ENCODE measurements at places on chromosomes 4 and X.

DNA sequence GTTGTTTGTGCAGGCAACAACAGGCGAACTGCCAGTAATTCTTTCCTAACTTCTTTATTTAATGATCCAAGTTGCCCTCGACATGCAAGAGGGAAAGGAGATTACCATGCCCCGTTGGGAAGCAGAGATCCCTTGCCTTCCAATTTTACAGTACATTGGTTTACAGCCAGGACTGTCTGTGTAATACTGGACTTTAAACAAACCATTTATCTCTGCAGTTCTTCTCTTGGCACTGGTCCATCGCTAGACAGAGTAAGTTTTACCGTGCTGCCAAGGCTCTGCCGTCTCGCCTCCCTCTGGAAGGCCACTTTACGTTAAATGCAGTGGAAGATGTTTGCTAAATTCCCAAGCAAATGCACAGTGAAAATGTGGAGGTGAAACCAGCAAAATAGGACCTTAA, 660.3 kb upstream of the PRKX start:
- H3K27ac ChIP-seq, result no peak overlapping the region
- H3K36me3 ChIP-seq, result no peaks in the 10 kb centered on the region
- no peak overlapping the region for H3K4me3 ChIP-seq

DNA sequence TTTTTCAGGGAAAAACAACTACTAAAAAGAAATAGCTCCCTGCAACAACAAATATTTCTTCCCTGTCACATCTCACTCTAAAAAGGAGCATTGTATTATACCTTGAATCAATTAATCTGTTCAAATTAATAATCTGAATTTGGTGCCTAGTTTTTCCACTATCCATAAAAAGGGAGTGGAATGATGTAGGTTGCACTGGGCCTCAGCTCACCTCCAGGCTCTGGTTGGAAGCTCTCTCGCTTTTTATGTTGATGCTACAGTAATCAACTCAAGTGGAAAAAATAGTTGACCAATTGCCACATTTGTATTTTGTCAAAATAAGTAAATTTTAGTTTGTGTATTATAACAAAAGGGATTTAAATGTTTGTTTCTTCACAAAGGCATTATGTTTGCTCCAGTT, 126.1 kb downstream of the MAD2L1 start:
- H3K36me3 ChIP-seq, result no peaks in the 10 kb centered on the region
- no peaks in the 10 kb centered on the region for H3K27me3 ChIP-seq

DNA sequence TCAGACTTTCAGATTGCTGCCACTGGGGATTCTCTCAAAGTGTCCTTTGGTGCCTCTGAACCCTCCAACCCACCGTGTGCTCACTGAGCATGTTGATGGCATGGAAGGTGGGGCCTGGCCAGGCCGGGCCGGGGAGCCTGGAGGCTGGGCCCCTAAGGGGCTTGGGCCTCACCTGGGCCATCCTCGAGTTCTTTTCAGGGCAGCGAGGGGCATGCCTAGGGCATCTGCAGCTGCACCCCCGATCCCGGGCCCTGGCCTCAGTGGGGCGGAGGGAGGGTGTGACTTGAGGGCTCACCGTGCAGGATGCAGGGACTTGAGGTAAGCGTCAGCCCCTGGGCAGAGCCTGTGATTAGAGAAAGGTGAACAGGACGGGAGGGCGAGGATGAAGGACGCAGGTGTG, 1.6 kb upstream of the SH3TC1 start:
- no peak overlapping the region for H3K27ac ChIP-seq
- no peak overlapping the region for H3K4me3 ChIP-seq
- DNase-seq, result no peak
- no peaks in the 10 kb centered on the region for H3K27me3 ChIP-seq

GRCh38 chr4:37603070-37603468, 83.1 kb downstream of the RELL1 start:
- H3K27me3 ChIP-seq, result no peaks in the 10 kb centered on the region
- peaks cover 8% of the 10 kb centered on the region for H3K4me1 ChIP-seq
- H3K36me3 ChIP-seq, result no peaks in the 10 kb centered on the region
- H3K27ac ChIP-seq, result no peak overlapping the region
- no peak overlapping the region for H3K4me3 ChIP-seq
- peak; percentile 83 for DNase-seq

DNA sequence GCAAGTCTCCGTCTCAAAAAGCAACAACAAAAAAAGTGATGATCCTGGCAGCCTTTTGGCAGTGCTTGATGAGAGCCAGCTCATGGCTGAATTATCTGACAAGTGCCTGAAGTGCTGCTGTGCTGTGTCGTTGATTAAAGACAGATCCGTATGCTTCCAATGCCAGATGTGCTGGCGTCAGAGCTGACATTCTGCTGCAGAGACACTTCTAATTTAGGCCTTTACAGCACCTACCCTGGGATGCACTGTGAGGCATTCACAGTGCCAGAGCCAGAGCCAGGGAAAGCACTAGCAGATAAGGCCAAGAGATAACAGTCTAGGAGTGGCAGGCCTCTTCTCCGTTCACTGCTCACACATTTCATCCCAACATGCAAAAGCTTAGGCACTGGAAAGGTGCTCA, 995.5 kb downstream of the RAB28 start:
- H3K4me1 ChIP-seq, result no peaks in the 10 kb centered on the region
- no peaks in the 10 kb centered on the region for H3K27me3 ChIP-seq
- DNase-seq, result no peak
- H3K36me3 ChIP-seq, result no peaks in the 10 kb centered on the region

GRCh38 chrX:74458736-74459135, 37.4 kb downstream of the SLC16A2 start:
- H3K4me1 ChIP-seq, result no peaks in the 10 kb centered on the region
- no peaks in the 10 kb centered on the region for H3K27me3 ChIP-seq
- DNase-seq, result no peak

DNA sequence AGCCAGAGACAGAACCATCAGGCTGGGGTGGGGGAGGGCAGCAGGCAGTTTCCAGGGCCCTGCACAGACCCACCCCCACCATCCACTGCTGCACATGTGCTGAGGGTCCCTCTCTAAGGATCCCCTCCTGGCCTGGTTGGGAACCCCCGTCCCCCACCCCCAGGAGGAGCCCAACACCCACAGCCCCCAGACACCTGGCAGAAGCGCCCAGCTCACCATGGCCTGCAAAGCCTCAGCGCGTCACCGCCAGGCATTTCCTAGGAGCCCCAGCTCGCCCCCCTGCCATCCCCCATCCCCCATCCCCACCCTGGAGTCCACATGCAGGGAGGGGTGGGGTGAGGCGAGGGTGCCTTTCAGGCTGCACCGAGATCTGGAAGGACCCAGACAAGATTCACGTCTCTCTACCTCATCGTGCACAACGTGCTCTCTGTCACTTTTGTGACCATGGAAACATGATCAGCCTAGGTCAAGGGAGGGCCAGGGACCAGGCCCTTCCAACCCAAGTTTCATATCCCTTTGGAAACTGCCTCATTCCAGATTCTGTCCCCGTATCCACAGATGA, 9.3 kb downstream of the MXD4 start:
- no peaks in the 10 kb centered on the region for H3K27me3 ChIP-seq
- H3K4me3 ChIP-seq, result no peak overlapping the region
- no peak overlapping the region for H3K27ac ChIP-seq
- no peak for DNase-seq
- H3K36me3 ChIP-seq, result peaks cover 1% of the 10 kb centered on the region

DNA sequence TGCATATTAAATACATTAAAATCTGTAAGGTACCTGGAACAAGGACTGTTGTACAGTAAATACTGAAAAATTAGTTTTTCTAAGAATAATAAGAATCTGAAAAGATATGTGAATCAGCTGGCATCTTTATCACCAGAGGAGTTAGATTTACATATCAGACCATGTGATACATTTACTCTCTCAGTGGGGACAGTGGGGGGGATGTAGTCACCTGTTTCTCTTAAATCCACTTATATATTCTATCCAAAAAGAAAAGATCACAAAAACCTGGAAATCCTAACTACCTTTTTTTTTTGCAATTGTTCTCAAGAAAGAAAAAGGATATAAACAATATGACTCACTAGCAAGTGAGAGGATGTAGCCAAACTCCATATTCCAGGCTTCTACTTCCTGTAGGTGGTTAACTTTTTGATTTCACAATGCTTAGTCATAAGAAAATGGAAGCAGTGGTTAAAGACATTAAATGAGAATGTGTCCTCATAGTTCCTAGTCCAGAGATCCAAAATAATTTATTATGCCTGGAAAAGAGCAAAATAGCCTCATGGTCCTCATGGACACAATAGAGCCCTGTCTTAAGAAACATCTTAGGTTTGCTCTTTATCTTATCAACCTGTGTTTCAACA, 22.5 kb upstream of the MYOZ2 start:
- no peaks in the 10 kb centered on the region for H3K27me3 ChIP-seq
- no peak overlapping the region for H3K4me3 ChIP-seq
- no peak overlapping the region for H3K27ac ChIP-seq

DNA sequence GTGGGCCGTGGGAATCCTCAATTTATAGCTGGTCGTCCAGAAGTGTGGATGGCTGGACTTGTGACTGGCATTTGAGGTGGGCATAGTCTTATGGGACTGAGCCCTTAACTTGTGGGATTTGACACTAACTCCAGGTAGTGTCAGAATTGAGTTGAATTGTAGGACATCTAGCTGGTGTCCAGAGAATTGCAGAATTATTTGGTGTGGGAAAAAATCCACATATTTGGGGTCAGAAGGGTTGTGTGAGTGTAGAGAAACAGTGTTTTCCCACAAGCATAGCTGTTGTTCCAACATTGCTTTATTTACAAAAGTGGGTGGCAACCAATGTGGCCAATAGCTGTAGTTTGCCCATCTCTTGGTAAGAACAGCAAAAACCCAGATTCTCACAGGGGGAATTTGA, 91.3 kb downstream of the MOSPD2 start:
- H3K27ac ChIP-seq, result no peak overlapping the region
- no peaks in the 10 kb centered on the region for H3K27me3 ChIP-seq
- no peaks in the 10 kb centered on the region for H3K36me3 ChIP-seq
- no peak overlapping the region for H3K4me3 ChIP-seq
- DNase-seq, result no peak
- H3K4me1 ChIP-seq, result no peaks in the 10 kb centered on the region

Data from activated CD4-positive, alpha-beta memory T cell treated with anti-CD3 and anti-CD28 coated beads for 36 hours (primary cell).